Activated CD8-positive, alpha-beta memory T cell treated with anti-CD3 and anti-CD28 coated beads for 4 hours (primary cell): ENCODE measurements at places on chromosomes 1 and 21.

DNA sequence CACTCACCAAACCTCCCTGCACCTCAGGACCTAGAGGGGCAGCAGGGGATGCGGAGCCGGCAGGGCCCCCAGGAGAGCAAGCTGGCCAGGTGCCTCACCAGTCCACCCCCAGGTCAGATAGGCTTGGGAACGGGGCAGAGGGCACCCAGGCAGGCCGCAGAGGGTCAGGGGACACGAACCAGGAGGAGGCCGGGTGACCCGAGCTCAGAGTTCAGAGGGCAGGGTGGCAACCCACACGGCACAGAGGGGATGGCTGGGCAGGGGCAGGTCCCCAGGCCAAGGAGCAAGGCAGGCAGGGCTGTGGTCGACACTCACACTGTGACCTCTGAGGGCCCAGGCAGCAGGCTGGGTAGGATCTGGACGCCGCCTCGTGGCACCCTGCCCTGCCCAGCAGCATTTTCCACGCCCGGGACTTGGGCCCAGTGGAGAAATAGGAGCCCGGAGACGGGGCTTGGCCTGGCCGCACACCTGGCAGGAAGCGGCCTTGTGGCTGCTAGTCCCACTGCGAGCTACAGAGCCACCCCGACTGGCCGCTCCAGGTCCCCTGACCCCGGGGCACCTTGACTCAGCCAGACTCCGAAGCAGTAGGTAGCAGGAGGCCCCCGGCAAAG lies 5.3 kb downstream of the DVL1 start:
- DNase-seq = no peak

- no peak for DNase-seq
Measured at GRCh38 chr1:213641312-213641711, 346.5 kb upstream of the PROX1 start.

GRCh38 chr1:54998677-54999076 lies at the start of gene BSND:
BSND (plus strand) TSS chr1:54998933; CDS start chr1:54999187, 254 bp downstream.
- no peak for DNase-seq

DNA sequence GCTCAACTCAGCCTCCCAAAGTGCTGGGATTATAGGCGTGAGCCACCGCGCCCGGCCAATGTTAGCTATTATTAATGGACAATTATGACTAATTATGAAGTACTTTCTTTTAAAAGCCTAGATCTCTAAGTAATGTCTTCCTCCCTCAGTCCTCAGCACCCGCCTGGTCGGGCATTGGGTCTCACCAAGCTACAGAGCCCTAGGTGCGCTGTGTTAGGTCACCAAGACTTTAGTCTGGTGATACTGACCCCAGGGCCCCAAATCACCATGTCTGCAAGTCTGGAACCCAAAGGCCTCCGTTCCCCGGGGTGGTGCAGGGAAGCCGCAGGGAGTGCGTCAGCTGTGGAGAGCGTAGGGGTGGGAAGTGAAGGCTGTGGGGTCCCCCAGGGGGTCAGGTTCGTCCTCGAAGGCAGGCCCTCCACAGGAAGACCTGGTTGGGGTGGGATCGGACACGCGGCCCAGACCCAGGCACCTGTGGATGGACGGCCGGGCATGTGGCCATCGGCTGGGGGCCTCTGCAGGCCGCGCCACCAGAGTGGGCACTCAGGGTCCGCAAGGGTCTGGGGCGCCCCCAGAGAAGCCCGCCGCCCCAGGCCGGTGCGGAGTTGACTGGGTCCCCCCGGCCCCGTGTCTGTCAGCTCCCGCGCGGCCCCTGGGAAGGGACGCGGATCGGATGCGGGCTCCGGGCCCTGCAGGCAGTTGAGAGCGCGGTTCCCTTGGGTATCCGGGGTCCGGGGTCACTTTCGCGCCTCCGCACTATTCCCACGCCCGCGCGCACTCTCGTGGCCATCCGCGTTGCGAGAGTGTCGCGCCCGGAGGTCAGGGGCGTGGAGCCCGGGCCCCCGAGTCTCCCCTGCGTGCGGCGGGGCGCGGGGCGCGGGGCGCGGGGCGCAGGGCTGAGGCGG lies 710 bp upstream of the PDXK start:
- no peak for DNase-seq

GRCh38 chr21:38223893-38224540 lies 32.8 kb upstream of the KCNJ15 start:
- no peak for DNase-seq

DNA sequence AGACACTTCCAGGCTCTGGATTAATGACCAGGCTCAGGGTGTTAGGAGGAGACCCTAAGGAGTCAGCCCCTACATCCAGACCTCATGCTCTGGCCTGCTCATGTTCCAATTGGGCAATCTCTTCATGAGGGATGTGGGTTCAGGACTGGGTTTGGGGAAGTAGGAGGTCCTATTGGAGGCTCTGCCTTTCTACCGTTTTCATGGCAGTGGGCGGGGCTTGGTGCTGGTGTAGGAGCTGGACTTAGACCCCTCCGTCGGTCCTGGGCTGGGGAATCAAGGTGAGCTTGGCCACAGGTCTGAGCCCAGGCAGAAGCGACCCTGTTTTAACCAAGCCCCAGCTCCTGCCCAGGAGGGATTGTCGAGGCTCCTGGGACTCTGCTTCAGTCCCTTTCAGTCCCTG lies 123.4 kb downstream of the PRDM16 start:
- DNase-seq = no peak

- no peak for DNase-seq
Measured at GRCh38 chr1:54850737-54851136, 36.3 kb downstream of the DHCR24 start.

- DNase-seq = no peak
Measured at GRCh38 chr1:93687542-93687941, 5.9 kb upstream of the BCAR3 start.

DNA sequence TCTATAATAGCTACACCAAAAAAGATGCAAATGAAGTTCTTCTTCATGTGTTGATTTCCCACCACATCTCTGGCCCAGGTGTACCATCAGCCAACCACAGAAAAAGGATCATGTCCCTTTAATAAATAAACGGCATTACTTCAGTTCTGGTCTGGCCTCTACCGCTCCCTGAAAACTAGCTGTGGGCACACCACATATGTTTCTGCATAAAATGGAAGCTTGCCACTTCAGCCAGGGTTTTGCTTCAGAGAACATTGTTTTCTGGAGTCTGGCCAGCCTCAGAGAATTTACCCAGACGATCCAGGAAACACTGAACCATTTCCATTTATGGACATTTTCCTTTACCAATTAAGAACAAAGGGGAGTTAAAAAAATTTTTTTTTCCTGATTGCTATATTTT lies 5.8 kb upstream of the LAMC2 start:
- no peak for DNase-seq

DNA sequence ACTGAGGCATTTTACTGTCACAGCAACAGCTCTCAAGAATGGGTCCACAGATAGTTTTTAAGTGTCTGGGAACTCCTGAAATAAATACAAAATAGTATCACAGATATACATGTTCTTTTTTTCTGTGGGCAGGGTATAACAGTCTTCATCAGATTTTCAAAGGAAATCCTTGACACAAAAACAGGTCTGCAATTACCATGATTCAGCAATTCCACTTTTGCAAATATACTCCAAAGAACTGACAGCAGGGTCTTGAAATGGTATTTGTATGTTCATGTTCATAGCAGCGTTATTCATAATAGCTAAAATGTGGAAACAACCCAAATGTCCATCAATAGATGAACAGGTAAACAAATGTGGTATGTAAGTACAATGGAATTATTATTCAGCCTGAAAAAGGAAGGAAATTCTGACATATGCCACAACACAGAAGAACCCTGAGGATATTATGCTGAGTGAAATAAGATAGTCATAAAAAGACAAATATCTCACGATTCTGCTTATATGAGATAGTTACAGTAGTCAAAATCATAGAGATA lies 85.0 kb downstream of the EPS15 start:
- no peak for DNase-seq

DNA sequence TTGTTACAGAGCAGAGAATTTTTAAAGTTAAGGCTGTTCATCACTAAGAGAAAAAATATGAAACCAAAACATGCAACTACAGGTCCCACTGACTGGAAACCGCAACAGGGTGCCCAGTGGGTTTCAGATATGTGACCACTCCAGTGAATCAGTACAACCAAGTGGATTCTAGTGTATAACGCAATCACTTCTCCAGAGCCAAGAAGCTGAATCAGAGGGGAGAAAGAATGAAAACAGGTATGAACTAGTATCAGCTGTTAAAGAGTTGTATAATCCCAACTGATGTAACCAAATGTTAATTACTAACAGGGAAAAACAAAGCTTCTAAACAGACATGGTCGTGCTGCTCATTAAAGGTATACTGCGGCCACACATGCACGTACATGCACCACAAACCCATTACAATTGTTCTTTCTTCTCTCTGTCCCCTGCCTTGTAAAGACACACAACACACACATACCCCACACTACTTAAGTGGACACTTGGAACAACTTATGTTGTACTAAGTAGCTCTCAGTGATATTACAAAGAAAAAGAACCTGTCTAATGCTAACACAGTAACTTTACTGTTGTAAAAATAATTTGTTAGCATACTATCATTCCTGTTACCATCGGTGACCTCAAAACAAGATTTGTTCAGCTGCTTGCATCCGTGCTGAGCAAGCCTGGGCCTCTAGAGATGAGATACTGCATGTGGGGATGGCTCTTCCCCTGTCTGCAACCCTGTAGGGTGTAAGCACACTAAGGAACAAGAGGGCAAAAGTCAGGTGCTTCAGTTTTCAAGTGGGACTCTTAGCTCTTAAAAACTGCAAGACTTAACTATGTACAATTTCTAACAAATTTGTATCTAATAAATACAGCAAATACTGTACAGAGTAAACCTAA lies 74.2 kb downstream of the PTPN14 start:
- DNase-seq = no peak

- DNase-seq = no peak
Measured at GRCh38 chr21:45030682-45031570, 43.5 kb upstream of the ADARB1 start.

DNA sequence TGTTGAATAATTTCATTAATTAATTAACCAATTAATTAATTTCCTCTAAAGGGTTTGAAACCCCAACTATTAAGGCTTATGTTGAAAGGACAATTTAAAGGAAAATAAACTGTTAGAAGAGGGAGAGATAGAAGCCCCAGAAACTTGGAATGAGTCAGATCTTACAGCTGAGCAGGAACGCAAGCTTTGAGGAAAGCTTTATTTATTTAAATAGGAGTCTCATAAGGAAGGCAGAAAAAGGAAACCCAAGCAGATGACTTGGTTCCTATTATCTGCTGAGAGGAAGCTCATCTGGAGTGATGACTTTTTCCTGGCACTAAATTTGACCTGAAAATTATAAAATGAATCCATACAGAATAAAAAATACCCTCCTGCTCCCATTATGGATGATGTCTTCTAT lies 105.1 kb downstream of the ROR1 start:
- DNase-seq = no peak

- peak; percentile 77 for DNase-seq
Measured at GRCh38 chr1:121519042-121519755, 334.4 kb downstream of the SRGAP2C start.

- no peak for DNase-seq
Measured at GRCh38 chr21:20875742-20876141, 122.5 kb upstream of the NCAM2 start.

- no peak for DNase-seq
Measured at GRCh38 chr1:22803833-22804232, 93.2 kb downstream of the EPHB2 start.

DNA sequence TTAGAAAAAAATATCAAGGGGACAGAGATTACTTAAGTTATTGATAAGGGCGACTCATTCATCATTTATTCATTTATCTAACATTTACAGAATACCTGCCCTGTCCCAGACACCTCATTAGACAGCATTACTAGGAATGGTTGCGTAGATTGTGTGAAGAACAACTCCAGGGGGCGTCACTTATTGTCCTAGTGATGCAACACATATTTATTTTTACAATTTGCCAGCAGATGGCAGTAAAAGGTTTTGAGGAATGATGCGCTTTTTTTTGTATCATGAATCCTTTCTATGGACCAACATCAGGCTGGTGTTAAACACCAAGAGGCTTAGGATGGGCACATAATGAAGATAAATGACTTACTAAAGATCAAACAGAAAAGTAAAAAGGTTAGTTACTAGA lies 5.5 kb downstream of the NCAM2 start:
- no peak for DNase-seq

GRCh38 chr1:170307426-170307825 lies 161.7 kb downstream of the NTMT2 start:
- no peak for DNase-seq

DNA sequence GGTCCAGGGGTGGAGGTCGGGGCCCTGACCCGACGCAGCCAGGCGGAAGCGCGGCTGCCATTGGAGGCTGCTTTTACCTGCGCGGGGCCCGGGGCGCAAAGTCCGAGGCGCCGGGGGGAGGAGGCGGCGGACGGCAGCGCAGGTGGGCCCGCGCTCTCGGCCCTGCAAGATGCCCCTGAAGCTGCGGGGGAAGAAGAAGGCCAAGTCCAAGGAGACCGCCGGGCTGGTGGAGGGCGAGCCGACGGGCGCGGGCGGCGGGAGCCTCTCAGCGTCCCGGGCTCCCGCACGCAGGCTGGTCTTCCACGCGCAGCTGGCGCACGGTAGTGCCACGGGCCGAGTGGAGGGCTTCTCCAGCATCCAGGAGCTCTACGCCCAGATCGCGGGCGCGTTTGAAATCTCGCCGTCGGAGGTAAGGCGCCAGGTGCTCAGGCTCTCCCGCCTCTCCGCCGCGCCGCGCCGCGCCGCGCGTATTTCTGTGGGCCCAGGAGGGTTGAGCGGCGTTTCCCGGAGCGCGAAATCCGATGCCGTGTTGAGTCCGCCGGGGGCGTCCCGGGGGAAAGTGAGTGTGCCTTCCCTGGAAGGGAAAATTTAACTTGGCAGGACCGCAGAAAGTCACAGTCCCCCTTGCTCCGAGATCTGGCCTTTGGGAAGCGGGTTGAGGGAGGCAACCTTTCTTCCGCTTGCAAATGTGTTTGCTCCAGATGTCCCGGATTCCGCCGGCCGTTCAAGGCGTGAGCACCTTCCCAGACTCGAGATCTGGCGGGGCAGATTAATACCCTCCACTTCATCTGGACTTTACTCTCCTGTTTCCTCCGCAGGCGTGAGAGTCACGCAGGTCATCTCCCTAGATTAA lies at the start of gene GIPC2:
TSS of gene GIPC2 (plus strand) at position 41 of the 853 bp plus-strand sequence. CDS start at position 170, 129 bp downstream.
- DNase-seq = no peak

DNA sequence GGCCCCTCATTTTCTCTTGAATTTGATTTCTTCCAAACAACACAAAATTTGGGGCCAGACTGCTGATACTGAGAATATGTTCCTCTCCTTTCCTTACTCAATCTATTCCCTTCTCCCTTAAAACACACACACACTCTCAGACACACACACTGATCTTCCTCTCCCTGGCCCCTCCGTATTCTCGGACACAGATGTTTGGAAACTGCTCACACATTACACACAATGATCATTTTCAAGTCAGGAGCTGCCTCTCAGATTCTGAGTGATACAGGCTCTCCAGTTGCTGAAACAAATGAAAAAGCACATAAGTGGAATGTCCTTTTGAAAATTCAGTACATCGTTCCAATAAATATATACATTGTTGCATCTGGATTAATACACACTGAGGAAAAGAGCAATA lies 161.3 kb downstream of the CLEC20A start:
- DNase-seq = no peak

- no peak for DNase-seq
Measured at GRCh38 chr1:231278100-231278790, 37.2 kb downstream of the GNPAT start.

GRCh38 chr1:19028110-19028509 lies 71.6 kb upstream of the IFFO2 start:
- DNase-seq = no peak
